ENCODE measurements at places on chromosomes 7 and 10. TPM values are rescaled to one million over a fixed set of nuclear protein-coding genes. Genes with fewer than 3 reads are reported as not detected.

The EPO gene
- total RNA-seq = not detected

The LIPM gene
- not detected for total RNA-seq

The TMEM176B gene
- 0.23 TPM for total RNA-seq

The CLCN1 gene
- not detected for total RNA-seq

The CTAGE8 gene
- total RNA-seq = 0.57 TPM

The ADAMTS14 gene
- total RNA-seq = 1.6 TPM

The HOXA13 gene
- 1.5 TPM for total RNA-seq

The TCAF1 gene
- total RNA-seq = 64.5 TPM

The METTL27 gene
- not detected for total RNA-seq

The CTAGE15 gene
- total RNA-seq = not detected

The SLC13A4 gene
- 0.05 TPM for total RNA-seq

The WDR37 gene
- total RNA-seq = 5.3 TPM

The ADARB2 gene
- not detected for total RNA-seq

The TMEM229A gene
- not detected for total RNA-seq
